ENCODE measurements at places on chromosomes 11 and 22. TPM values are rescaled to one million over a fixed set of nuclear protein-coding genes. Genes with fewer than 3 reads are reported as not detected.

- no peak for DNase-seq
Observed at GRCh38 chr11:120168108-120168959, 30.4 kb upstream of the TRIM29 start.

DNA sequence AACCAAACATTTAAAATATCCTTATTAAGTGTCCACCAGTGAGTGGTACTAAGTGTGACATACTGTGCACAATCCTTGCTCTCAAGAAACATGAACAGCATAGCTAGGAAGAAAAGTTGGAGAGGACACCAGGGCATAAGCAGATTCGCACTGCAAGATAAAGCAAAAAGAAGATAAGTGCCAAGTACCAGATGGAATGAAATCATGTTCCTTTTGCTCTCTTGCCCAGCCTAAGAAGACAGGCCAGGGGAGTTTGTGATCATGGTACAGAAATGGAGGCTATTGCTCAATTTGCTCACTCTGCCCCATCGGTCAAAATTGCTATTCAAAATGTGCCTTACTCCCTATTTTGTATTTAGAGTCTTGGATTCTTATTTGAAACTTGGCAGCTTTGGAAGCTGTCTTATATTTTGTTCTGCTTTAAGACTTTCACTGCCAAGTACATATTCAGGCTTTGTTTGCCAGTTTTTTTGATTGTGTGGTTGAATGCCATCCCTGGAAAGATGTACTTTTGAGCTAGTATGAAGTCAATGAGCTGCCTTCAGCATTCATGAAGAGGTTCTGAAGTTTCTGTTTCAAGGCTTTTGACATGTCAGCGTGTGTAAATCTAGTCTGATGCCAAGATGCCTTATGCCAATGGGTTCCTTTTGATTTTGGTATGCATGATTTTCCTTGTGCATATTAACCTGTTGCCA lies 90.3 kb downstream of the PAX6 start:
- no peak for DNase-seq

GRCh38 chr11:96396637-96397036 lies 6.8 kb downstream of the JRKL start:
- DNase-seq, result no peak

- DNase-seq, result no peak
Observed at GRCh38 chr11:97567801-97568200, 1178.0 kb downstream of the JRKL start.

GRCh38 chr22:37077802-37078448 lies 26.4 kb downstream of the KCTD17 start:
- peak; percentile 86 for DNase-seq

DNA sequence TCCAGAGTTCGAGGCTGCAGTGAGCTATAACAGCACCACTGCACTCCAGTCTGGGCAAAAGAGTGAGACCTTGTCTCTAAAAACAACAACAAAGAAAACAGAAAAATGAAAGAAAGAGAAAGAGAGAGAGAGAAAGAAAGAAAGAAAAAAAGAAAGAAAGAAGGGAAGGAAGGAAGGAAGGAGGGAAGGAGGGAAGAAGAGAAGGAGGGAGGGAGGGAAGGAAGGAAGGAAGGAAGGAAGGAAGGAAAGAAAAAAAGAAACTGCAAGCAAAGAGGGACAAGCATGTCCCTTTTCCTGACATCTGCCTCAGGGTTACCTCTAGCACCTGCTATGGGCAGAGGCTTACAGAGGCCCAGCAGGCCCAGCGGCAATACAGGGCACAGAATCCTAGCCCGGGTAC lies 475.0 kb downstream of the MIAT start:
- no peak for DNase-seq

GRCh38 chr22:45997077-45997776 lies 20.3 kb upstream of the WNT7B start:
- DNase-seq, result no peak

- DNase-seq, result no peak
Observed at GRCh38 chr11:126732981-126733380, 267.6 kb downstream of the KIRREL3 start.

GRCh38 chr11:78268591-78269410 lies 80.1 kb downstream of the USP35 start:
- DNase-seq, result no peak

DNA sequence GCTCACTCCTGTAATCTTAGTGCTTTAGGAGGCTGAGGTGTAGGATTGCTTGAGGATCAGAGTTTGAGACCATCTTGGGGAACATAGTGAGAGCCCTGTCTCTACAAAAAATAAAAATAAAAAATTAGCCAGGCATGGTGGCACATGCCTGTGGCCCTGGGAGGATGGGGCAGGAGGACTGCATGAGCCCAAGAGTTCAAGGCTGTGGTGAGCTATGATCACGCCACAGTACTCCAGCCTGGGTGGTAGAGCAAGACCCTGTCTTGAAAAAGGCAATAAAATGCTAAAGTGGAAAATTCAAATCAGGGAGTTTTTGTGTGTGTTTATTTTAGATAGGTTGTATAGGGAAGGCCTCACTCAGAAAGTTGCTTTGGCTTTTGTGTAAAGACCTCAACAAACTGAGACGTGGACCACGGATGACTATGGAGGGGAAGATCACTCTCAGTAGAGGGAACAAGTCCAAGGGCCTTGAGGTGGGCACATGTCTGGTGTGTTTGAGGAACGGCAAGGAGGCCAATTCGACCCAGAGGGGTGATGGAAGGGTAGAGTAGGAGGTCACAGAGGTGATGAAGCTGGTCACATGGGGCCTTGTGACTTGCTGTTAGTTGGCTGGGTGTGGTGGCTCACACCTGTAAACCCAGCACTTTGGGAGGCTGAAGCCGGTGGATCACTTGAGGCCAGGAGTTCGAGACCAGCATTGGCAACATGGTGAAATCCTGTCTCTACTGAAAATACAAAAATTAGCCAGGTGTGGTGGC lies 35.7 kb downstream of the WEE1 start:
- no peak for DNase-seq

The TMEM191B gene
- 1.7 TPM for total RNA-seq

The PRR33 gene
- 0.31 TPM for total RNA-seq

The OR5AP2 gene
- not detected for total RNA-seq

The IFITM1 gene
- total RNA-seq, result 356 TPM

The TLCD5 gene
- 0.37 TPM for total RNA-seq
